ENCODE measurements at places on chromosomes 2 and 18. TPM values are rescaled to one million over a fixed set of nuclear protein-coding genes. Genes with fewer than 3 reads are reported as not detected.

DNA sequence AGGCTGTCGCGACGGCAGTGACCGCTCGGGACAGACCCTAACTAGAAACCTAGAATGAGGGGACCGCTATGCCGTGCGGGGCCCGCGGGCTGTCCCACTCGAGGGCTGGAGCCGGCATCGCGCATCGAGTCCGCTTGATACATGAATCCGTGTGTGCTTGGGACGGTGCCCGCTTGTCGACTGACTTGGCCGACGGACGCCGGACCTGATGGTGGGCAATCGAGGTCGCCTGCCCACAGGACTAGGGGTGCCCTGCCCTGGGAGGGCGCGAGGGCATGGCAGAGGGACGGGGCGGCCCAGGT, 749 bp upstream of the PTMA start:
- DNase-seq = peak; percentile 62

DNA sequence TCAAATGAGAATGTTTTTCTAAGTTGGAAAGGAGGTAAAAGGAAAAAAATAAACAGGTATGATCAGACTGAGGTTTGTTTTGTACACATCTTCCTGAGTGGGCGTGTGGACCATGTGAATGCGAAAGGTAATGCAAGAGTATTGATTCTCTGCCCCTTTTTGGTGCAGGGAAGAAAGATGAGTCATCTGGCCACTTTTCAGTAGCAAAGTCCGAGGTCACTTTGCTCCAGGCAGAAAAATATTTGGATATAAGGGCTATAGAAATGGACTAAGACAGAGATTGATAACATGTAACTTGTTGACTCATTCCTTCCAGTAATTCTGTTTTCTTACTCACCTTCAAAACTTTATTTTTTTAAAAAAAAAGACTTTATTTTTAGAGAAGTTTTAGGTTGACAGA, 130.5 kb downstream of the DSEL start:
- no peak for DNase-seq

GRCh38 chr2:171201767-171202166, 41.1 kb upstream of the TLK1 start:
- DNase-seq = no peak

Gene TPO
- not detected for total RNA-seq

- DNase-seq = peak; percentile 86
Measured at GRCh38 chr18:24138789-24139616, at the start of gene CABYR. CABYR (plus strand) TSS chr18:24139062; CDS start chr18:24143115, 4,053 bp downstream.

GRCh38 chr2:241689306-241689705, 2.7 kb upstream of the DTYMK start:
- DNase-seq = no peak

Gene GCKR
- total RNA-seq = not detected

Gene HDAC4
- total RNA-seq = 35.6 TPM

Gene ERICH2
- total RNA-seq = not detected

- DNase-seq = no peak
Measured at GRCh38 chr2:138395565-138396306, 105.8 kb upstream of the SPOPL start.

- no peak for DNase-seq
Measured at GRCh38 chr2:114614592-114614991, 172.2 kb downstream of the DPP10 start.

Gene ATP6V1B1
- not detected for total RNA-seq

- no peak for DNase-seq
Measured at GRCh38 chr18:22459491-22459890, 41.8 kb upstream of the CTAGE1 start.

DNA sequence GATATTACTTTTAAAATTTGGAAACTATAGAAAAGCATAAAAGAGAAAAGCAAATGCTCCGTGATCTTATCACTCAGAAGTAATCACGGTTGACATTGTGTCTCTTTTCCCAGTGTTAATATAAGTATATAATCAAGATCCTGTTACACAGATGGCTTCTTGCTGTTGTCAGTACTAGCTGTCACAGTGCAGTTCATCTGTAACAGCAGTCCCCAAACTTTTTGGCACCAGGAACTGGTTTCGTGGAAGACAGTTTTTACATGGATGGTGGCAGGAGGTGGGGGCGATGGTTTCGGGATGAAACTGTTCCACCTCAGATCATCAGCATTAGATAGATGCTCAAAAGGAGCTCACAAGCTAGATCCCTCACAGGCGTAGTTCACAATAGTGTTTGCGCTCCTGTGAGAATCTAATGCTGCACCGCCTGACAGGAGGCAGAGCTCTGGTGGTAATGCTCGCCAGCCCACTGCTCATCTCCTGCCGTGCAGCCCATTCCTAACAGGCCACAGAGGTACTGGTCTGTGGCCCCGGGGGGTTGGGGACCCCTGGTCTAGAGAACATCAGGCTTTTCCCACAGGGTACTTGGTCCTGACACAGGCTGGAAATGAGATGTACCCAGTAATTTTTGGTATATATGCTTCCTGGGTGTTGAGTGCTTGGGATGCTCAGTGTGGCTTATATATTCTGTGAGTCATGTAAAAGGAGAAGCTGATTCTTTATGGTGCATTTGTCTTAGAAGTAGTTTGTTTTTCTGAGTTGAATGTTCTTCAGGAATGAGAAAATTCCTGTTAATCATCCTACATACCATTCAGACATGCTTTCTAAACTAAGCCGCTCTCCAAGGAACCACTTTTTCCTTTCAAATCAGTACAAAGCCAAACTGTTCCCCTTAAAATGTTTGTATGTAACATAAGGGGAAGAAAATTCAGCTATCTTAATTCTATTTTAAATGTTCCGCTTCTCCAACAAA, 121.8 kb downstream of the NCK2 start:
- no peak for DNase-seq

DNA sequence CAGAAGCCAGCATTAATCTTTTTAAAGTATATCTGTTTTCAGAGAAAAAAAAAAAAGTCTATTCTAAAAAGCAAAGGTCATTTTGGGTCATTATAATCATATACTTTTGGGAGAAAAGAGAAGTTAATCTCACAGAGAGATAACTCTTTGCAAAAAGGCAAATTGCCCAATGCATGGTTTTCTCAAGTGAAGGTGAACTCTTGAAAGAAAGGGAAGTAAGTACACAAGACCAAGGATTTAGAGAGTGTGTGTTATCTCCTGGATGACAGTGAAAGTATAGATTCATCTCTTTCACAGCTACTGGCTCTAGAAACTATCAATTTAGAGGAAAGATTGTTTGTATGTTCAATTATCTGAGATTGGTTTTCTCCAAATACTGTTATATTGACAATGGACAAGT, 151.4 kb downstream of the CD8B2 start:
- no peak for DNase-seq

Gene GYPC
- 155 TPM for total RNA-seq

Gene EVX2
- total RNA-seq = not detected

GRCh38 chr2:59584958-59585357, 968.5 kb downstream of the BCL11A start:
- peak; percentile 28 for DNase-seq

- no peak for DNase-seq
Measured at GRCh38 chr18:9629709-9630108, 15.3 kb upstream of the PPP4R1 start.

DNA sequence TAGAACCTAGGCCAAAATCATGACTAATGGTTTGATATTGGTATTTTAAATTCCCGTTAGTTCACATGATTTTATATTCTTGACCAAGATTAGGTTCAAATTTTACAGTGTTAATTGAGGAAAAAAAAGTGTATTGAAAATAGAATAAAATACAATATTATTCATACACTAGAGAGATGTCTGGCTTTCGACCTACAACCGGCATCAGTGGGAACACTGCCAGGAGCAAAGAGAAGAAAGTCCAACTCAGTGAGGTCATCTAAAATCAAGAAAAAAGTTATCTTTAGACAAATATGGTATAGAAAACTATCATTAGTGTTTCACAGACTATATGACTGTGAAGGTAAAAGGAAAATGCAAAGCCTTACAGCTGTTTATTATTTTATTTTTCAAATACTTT, 81.5 kb downstream of the PIGN start:
- no peak for DNase-seq

GRCh38 chr2:241929551-241930490, 60.3 kb downstream of the RTP5 start:
- no peak for DNase-seq

DNA sequence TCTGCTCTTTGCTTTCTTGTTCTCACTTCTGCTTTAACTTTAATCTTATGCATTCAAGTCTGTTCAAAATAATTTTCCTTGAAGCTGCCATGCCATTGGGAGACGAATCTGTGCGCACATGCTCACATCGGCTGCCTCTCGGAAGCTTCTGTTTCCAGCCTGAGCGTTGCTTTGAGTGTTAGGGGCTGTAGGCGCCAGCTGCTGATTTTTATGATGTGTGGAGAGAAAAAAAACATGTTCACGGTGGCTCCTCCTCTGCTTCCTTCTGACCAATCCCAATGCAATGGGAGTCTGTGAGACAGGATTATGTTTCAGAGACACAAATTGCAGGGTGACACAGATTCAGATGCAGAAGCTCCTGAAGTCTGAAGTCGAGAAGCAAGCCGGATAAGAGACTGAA, at the start of gene MC4R:
TSS of gene MC4R (minus strand) at position 180 of the 400 bp plus-strand sequence. CDS start 426 bp downstream, outside the sequence.
- DNase-seq = no peak

Gene ANKRD62
- total RNA-seq = not detected

DNA sequence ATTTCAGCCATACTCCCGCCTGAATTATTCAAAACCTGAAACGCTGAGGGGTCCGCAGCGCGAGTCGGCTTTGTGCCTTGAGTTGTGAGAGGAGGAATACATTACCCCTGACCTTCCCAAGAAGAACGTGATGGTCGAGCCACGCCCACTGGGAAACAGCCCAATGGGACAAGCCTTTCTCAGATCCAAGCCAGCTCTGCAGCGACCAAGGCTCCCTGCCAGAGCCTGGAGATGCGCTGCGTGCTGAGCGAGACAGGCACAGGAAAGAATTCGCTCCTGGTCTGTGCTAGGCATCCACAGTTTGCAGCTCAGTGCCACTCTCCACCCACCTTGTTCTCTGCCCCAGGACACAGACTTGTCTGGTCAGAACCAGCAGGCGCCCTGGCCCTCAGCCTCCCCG, 74.1 kb upstream of the GLI2 start:
- DNase-seq = no peak

- DNase-seq = no peak
Measured at GRCh38 chr18:58645398-58645797, 16.5 kb upstream of the ALPK2 start.

Gene ACTG2
- not detected for total RNA-seq

- no peak for DNase-seq
Measured at GRCh38 chr2:168480356-168480755, 24.3 kb downstream of the CERS6 start.

Gene CHRNA1
- not detected for total RNA-seq

Gene SNORC
- total RNA-seq = 0.72 TPM

Gene ARHGAP25
- 43.0 TPM for total RNA-seq

DNA sequence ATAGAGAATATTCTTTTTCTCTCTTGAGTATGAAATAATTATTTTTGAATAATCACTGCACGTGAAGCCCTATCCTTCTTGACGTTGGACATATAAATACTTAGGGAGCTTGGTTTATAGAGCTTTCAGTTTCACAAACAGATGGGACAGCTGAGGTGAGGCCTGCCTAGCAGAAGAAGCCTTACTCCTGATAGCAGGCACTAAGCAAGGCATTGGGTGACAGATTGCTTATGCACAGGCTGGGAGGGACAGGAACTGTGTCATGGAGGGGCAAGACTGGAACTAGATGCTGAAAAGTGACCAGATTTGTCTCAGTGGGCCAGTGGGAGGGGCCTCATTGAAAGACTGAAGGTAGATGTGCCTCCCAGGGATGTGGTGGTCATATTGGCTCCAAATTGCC, 220.8 kb downstream of the NEDD4L start:
- DNase-seq = no peak

Gene RAB6D
- total RNA-seq = not detected

DNA sequence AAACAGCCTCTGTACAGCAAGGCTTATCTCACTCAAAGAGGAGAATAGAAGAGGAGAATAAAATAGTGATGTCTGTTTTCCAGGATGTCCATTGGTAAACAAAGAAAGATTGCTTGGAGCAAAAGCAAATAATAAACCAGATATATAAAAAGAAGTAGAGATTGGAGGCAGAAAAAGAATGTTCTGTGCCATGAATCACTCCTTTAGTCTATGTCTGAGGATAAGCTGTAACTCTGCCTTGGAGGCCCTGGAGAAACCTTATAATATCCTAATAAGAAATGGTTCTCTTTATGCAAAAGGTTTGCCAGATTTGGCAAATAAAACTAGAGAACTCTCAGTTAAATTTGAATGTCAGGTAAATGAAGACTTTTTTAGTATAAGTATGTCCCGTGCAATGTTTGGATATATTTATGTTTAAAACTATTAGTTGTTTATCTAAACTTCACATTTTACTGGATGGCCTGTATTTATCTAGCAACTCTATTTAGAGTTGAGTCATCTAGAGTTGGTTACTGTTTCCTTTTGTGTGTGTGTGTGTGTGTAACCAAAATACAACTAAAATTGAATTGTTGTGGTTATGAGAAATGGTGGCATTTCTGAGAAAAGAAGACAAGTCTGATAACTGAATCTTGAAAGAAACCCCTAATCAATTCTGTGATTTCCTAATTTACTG, 510.3 kb upstream of the SETBP1 start:
- no peak for DNase-seq

- DNase-seq = no peak
Measured at GRCh38 chr2:234287650-234288049, 209.2 kb downstream of the ARL4C start.

Gene ID2
- 81.9 TPM for total RNA-seq

- no peak for DNase-seq
Measured at GRCh38 chr18:45155526-45155925, 459.8 kb upstream of the SLC14A2 start.

DNA sequence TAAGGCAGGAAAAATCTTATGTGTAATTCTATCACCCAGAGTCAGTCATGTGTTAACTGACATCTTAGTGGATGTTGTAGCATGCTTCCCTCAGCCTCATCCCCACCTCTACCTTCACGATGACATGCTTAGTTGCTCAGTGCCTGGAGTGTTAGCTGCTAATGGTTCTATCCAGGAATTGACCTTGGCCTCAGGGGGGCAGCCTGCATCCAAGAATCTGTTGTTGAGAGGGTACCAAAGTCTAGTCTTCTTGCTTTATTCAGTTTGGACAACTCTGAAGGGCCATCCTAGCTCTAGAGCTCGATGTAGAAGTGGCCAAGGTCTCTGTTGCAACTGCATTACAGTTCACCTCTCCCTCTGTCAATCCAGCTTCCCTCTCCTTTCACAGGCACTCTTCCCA, 61.2 kb downstream of the ACYP2 start:
- DNase-seq = peak; percentile 22

GRCh38 chr2:241728627-241729026, 5.8 kb upstream of the D2HGDH start:
- no peak for DNase-seq

Gene UGT1A7
- not detected for total RNA-seq

Gene CCDC195
- not detected for total RNA-seq

DNA sequence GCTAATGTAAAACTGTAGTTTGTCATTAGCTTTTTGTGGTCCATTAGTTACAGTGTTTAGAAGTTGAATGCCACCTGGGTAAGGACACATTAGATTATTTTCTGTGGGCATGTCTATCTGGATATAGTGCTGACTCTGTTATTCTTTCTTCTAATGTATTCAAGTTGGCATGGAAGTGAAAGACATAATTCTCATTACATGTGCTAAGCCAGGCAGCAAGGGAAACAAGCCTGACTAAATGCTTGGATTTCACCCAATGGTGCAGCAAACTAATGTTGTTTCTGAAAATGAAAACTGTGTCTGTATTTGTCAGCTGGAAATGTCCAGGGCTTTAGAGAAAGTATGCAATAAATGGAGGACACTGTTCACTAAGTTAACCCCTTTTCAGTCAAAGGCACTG, 100.7 kb downstream of the NUP35 start:
- DNase-seq = no peak

Gene HTR2B
- total RNA-seq = not detected
